Fibroblast of lung (primary cell): ENCODE measurements at places on chromosomes 7 and 10.

DNA sequence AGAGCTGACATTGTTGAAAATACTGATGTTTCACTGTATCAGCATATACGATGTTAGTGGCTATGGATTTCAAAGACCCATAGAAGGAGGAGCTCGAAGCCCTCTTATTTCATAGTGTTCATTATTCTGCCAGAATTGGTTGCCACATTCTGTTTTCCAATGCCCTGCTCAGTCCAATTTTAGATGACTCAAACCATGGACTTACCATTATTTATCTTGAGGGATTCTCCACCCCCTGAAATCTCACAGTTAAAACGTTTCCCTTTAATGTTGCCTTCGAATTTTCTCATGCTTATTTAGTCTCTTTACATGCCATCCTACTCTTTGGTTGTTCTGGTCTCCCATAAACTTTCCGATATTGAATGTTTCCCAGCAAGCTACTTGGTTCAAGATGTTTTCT lies 264.5 kb downstream of the HDAC9 start:
- no peak for DNase-seq

DNA sequence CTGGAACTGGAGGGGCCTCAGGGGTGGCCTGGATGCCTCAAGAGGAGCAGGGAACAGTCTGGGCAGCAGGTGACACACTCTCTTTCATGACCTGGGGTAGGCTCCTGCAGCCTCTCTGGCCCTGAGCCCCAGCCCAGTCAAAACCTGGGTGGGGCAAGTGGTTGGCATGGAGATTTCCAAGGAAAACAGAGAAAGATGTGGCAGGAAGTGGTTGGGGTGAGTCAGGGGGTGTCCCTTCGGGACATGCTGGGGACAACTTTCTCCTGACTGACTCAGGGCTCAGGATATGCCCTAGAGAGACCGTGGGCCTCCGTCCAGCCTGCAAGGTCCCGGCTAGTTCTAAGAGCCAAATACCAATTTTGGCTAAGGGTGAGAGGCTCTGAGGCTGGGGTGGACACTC lies 2.9 kb downstream of the AQP1 start:
- DNase-seq: peak; percentile 53

DNA sequence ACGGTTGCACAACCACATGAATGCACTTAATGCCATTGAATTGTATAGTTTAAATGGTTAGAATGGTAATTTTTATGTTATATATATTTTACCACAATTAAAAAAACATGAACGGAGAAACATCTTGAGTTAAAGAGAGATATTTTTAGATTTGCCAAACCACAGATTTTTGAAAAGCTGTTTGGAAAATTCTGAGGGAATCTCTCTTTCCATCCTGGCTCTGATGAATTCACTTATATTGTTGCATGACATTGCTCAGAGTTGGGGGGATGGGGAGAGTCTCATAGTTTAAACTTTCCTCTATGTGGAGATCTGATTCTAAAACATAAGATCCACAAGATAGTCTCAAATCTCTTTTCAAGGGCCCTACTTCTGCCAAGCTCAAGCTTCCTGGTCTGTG lies 275.0 kb upstream of the NPVF start:
- DNase-seq: no peak

DNA sequence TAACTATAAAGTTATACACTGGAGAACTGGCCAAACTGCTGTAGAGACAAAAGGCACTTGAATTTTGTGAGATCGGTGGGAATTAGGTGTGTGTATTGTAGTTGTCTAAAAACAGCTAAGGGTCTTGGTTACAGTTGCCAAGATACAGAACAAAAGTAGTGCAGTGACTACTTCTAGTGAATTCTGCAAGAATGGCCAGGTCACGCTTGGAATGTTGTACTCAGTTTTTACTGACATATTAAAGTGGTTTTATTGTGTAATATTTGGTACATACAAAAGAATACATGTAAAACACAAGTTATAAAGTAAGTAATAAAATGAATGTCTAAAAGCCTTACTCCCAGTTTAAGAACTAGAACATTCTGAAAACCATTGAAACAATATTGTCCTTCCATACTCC lies 42.4 kb downstream of the PRPF18 start:
- no peak for DNase-seq

DNA sequence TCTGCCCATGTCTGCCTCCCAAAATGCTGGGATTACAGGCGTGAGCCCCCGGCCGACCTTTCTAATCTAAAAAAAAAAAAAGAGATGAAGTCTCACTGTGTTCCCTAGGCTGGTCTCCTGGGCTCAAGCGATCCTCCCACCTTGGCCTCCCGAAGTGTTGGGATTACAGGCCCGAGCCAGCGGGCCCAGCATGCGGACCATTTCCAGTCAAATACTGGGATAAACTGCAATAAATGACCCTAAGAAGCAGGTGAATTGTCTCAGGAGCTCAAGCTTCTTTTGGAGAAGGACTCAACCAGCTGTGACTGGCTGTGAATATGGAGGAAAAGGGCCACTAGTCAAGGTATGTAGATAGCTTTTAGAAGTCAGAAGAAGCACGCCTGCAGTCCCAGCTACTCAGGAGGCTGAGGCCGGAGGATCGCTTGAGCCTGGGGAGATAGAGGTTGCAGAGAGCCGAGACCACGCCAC lies 550 bp upstream of the CREM start:
- no peak for DNase-seq

- DNase-seq: no peak
Observed at GRCh38 chr10:93390306-93391090, 91.6 kb downstream of the MYOF start.

DNA sequence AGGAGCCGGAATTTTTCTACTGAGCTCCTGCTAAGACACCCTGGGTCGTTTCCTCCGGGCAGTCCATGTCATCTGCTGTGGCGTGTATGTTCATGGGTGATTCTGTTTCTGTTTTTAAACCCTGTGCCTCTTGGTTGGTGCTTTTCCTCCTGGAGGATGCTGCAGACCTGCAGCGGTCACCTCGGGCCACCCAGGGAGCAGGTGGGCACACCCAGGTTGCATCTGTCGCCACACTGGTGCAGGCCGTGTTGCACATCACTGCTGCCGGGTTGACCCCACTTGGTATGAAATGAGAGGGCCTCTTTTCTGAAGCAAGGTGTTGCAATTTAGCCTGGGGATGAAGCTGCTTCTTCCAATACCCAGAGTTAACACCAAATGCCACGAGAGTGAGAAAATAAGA lies 127.2 kb downstream of the CUX1 start:
- no peak for DNase-seq

- DNase-seq: peak; percentile 18
Observed at GRCh38 chr7:28672397-28672797, 260.1 kb downstream of the CREB5 start.

DNA sequence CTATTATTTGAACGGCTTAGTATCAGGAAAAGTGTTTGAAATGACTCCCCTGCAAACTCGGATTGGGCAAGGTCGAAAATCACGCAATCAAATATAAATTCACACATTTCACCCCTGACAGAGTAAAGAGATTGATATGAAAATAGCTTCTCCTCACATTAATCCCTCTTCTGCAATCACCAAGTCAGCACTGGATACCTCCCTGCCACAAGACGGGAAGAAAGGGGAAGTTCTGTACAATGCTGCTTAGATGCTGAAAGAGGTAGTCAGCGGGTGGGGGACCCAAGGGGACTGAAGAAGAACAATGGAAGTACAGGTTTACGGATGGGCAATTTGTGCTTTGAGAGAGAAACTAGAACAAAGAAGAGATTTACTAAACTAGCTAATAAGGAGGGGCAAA lies 72.0 kb upstream of the ANK3 start:
- no peak for DNase-seq

GRCh38 chr7:53744403-53744760 lies 708.9 kb downstream of the POM121L12 start:
- DNase-seq: no peak
